ENCODE measurements at places on chromosomes 11 and 22.
A peak's percentile ranks its signal among the peaks of the same experiment; 100 is the strongest.

GRCh38 chr22:44667829-44668189 is 34.2 kb upstream of the PRR5 start:
- no peak for DNase-seq

DNA sequence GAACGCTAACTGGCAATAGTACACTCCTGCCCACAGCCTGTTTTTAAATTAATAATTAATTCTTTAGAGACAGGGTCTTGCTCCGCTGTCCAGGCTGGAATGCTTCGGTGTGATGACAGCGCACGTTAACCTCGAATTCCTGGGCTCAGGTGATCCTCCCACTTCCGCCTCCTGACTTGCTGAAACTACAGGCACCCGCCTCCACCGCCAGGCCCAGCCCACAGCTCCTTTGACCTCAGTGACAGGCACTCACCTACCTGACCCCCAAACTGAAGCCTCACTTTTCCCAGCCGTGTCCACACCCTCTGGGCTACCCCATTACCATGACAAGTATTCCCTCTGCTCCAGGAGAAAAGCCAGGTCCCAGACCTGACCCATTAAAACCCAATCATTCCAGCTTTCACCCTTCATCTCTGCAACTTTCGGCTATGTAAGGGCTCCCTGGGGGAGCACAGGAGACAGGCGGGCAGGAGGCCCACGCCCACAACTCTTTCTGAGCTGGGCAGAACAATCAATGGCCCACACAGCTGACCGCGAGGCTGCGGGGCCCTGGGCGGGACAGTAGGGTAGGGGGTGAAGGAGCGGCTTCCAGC is 730 bp downstream of the LMNTD2 start:
- DNase-seq: peak; percentile 73

GRCh38 chr11:94647926-94648325 is 80.8 kb downstream of the PIWIL4 start:
- no peak for DNase-seq

- DNase-seq: no peak
Observed at GRCh38 chr22:48748860-48749554, 1078.7 kb downstream of the BRD1 start.

DNA sequence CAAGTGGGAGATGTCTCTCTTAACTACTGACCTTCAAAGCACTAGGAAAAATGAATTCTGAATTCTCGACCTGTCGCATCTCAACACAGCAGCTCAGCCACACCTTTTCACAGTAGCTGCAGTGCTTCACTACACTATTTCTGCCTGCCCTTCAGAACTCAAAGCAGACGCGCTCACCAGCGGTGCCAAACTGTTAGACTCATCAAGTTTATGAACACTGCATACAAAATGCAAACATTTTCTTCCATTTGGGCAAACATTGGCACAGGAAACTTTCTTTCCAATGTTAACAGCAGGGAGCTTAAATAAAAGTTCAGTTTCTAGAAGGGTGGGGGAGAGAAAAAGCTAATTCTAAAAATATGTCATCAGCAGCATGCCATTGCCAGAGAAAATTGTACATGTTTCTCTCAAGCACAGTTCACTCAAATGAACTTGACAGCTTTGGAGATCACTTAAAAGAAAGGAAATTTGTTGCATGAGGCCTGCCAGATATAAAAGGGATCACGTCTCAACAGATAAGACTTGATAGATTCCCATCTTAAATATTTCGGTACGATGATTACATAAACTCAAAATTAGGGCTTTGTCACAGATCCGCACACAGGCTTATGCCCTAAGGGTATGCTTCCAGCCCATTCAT is 82.7 kb downstream of the CADM1 start:
- DNase-seq: no peak

DNA sequence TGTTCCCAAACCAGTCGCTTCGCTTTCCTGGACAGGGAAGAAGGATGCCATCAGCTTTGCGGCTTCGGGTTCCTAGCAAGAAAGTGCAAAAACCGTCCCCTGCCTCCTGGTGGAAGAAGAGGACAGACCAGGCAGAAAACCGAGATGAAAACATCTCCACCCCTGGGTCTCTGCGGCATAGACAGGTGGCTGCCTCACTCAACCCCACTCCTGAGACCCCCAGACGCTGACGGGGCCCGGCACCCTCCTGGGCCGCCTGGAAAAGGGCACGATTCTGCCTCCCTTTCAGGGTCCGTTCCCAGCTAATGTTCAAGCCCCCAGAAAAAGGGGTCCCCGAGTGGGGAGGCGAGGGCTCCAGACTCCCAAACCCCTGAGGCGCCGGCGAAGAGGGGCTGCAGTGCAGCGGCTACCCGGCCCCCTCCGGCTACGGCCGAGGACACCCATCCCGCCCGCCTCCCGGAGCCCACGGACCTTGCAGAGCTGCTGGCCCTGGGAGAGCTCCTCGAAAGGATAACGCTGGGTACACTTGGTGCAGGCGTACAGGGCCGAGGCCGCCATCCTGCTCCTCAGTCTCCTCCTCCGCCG is 569 bp downstream of the FAM76B start:
- peak; percentile 46 for DNase-seq

GRCh38 chr11:69312453-69313404 is 18.8 kb downstream of the MYEOV start:
- DNase-seq: no peak

DNA sequence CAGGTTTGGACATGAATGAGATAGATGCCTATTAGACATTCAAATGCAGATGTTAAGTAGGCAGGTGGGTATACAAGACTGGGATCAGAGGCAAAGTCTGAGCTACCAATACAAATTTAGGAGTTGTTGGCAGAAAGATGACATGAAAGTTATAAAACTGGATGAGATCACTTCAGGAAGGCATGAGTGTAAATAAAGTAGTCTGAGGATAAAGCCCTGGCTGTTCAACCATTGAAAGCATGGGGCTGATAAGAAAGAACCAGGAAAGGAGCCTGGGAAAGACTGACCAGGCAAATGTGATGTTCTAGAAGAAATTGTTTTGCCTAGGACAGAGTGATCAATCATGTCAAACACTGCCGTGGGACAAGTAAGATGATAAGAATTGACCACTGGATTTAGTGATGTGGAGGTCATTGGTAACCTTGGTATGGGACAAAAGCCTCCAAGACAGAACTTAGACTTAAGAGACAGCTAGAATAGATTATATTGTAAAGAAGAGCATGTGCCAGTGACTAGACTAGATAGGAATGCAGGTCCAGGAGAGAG is 98.5 kb downstream of the EHF start:
- DNase-seq: no peak

- no peak for DNase-seq
Observed at GRCh38 chr22:40202225-40202944, 24.7 kb downstream of the TNRC6B start.

DNA sequence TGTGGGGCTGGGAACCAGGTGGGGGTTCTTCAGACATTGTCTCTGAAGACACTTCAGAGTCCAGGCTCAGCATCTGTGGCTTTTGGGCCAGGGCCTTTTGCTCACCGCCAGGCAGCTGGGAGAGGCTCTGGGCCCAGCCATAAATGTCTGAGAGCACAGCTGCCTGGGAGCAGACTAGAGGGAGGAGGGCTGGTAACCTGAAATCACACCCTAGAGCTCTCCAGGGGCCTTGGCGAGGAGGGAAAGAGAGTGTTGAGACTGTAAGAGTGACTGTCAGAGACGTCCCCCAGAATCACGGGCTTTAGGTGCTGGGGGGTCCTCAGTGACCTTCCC is 4.1 kb downstream of the TRABD start:
- DNase-seq: no peak

- peak; percentile 62 for DNase-seq
Observed at GRCh38 chr11:93570759-93571413, 27.7 kb upstream of the SMCO4 start.

GRCh38 chr11:116636341-116636929 is 136.4 kb downstream of the BUD13 start:
- no peak for DNase-seq

DNA sequence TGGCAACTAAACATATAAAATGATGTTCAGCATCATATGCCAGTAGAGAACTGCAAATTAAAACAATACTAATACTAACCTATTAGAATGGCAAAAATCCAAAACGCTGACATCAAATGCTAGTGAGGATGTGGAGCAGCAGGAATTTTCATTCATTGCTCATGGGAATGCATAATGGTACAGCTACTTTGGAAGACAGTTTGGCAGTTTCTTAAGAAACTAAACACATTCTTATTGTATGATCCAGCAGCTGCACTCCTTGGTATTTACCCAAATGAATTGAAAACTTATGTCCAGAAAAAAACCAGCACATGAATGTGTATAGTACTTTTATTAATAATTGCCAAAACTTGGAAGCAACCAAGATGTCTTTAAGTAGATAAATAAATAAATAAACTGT is 258.0 kb downstream of the TENM4 start:
- no peak for DNase-seq

DNA sequence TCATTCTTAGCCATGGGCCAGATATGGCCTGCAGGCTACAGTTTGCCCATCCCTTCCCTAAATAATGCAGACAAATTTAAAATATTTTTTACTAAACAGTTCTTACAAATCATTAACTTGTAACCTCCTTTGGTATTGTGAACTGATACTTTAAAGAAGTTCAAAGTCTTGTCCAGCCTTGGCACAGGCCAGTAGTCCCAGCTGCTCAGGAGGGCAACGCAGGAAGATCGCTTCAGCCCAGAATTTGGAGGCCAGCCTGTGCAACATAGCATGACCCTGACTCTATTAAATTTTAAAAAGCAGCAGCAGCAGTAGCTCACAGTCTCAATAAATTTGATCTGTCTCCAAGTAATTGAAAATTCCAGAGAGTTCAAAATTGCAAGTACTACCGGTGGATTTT is 83.7 kb upstream of the ARHGAP32 start:
- no peak for DNase-seq

DNA sequence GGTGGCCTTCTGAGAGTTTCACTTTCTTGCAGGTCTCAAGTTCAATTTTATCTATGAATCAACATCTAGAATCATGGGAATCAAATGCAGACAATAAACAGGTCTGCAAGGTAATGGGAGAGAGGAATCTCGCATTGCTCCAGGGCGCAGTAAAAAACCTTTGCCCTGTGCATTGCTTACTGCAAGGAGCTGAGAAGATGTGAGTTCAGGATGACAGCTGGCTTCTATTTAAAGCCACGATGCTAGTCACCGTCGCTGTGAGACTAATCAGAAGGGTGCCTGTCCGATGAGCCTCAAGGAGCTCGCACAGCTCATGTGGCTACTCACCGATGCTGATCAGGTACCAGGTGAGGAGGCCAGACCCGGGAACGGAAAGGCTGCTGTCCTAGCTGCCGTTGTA is 30.2 kb upstream of the APOA1 start:
- no peak for DNase-seq

DNA sequence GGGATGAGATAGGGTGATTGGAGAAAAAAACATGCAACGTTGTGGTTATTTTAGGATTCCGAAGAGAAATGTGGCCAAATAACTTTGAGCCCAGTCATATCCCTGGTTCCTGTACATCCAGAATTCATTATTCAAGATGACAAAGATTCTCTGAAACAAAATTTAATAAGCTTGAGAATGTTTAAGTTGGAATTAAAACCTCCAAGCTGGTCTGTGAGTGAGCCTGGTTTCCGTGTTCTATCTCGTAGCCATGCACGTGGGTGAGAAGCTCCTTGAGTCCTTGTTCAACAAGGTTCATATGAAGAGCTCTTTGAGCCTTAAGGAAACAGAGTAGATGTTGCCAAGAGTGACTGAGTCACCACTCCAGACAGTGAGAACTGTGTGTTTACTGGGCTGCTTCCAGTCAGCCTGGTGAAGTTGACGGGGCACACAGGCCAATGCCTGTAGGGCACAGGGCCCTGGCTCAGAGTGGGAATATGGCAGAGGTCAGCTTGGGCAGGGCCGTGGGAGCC is 206.5 kb downstream of the NAV2 start:
- no peak for DNase-seq

- DNase-seq: no peak
Observed at GRCh38 chr11:68337399-68337835, 25.0 kb downstream of the LRP5 start.

DNA sequence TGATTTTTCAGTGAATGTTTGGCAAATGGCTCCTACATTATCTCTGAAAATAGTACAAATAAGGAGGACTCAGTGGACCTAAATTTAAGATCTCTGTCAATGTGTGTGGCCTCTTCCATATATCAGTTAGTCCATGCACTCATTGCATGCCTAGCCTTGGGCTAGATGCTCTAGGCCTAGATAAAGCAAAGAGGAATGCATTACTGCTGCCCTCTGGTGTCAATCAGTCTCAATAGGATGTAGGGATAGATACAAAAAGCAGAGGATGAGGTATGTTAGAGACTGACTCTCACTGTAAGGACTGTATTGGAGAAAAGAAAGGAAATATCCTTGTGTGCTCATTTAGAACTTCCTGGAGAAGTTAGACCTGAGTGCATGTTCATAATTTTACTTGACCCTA is 42.0 kb downstream of the MS4A2 start:
- peak; percentile 62 for DNase-seq

GRCh38 chr22:44860311-44860710 is 107.9 kb downstream of the ARHGAP8 start:
- DNase-seq: no peak

GRCh38 chr11:32433914-32434355 is 1.4 kb downstream of the WT1 start:
- DNase-seq: no peak

DNA sequence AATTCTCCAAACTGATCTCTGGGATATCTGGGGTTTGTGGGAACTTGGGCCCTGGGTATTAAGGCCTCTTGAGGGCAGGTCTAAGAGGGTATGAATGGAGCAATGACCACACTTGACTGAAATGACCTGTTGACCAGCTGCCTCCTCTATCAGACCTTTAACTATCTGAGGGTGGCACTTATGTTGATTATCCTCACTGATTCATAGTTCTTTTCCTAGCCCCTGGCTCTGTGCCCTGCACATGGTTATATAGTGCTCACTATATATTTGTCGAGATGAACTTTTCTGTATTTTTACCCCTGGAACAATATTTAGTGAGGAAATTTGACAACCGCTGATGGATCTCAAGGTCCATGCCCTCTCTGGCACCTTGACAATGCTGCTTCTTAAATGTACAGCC is 305.5 kb upstream of the PLET1 start:
- no peak for DNase-seq

GRCh38 chr11:46505741-46506482 is 87.9 kb downstream of the AMBRA1 start:
- no peak for DNase-seq

- DNase-seq: no peak
Observed at GRCh38 chr11:64885367-64886286, 7.2 kb upstream of the EHD1 start.

DNA sequence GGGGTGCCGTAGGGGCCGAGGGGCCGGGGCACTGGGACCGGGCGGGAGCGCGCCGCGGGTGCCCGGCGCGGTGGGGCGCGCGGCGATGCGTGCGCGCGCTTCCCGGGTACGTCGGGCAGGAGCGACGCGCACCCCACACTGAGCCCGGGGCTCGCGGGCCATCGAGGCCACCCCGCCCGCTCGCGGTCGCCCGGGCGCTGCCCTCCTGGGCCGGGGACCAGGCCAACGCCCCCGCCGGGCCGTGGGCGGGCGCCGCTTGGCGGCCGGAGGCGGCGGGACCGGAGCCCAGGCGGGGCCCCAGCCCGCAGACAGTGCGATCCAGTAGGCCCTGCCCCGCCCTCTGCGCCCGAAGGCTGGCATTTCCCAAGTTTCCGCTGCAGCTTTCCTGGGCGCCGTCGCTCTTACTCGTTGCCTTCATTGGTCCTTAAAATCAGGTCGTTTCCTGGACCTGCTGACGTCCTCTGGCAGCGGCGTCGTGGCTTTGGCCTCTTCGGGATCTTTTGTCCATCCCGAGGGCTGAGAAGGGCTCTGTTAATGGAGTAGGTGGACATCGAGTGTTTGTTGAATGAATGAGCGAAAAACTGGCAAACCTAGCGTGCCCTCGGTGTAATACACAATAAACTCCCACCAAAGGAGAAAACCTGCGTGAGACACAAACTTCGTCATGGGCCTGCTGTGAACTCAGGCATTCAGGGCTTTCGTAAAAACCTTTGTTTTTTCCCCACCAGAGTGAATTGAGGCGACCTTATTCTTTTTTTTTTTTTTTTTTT is 638 bp downstream of the PARVA start:
- DNase-seq: peak; percentile 77

Data from SW480 (cell line).